Stimulated activated CD4-positive, alpha-beta T cell treated with anti-CD3 and anti-CD28 coated beads, Interleukin-4, amount 100 ng/mL, for 24 hours (primary cell): ENCODE measurements at places on chromosomes 12 and 14.

DNA sequence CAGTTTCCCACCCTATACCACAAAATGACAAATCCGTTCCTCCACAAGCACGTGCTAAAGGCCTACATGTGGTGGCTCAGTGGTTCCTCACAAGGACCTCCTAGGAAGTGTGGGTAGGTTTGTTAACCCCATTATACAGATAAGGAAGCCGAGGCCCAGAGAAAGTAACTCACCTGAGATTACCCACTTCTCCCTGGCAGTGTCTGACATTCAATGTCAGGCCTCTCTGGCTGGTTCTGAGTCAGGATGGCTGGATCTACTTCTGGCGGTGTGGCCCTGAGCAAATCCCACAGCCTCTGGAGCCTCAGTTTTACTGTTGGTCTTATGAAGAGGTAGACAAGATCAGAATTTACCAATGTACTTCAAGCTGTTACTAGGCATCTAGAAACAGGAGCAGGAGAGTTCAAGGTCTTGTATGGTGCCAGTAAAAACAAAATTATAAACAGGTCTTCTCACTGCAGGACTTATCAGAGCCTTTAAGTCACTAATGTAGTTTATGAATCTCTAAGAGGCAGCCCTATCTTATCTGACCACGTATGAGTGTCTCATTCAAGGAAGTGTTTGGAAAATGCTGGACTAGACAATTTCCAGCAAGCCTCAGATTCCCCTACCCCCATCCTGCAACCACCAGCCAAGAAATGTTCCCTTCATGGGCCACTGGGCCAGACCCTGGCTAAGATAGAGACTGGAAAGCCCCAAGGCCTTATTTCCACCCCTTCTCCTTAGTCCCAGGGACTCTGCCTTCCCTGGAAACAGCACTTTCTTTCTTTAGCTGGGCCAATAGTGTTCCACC lies 4.2 kb downstream of the HSPB8 start:
- no peak for DNase-seq

GRCh38 chr12:110403976-110404682 lies 621 bp upstream of the ANAPC7 start:
- DNase-seq = peak; percentile 83

DNA sequence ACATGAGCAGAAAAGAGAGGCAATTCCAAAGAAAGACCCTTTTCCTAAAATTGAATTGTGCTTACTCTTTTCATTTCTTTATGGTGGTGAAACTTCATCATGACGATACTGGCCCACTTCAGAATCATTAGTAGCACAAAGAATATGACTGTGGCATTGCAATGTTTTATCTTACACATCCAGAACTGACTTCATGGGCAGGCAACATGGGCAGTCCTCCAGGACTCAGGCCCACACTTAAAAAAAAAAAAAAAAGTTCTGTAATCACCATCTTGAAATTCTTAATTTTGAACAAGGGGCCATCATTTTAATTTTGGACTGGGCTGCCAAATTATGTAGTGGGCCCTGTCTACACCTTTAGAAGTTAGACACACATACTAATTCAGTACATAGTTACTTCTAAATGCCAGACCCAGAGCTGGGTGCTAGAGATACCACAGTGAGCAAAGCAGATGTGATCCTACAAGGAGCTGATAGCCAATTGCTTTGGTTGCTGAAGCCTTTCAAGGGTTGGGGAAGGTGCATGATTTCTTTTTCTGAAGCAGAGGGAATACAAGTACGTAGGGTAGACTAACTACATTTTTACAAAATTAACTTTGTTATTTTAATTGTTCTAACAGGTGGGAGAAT lies 35.2 kb downstream of the HELB start:
- DNase-seq = no peak

- DNase-seq = no peak
These were observed 133.3 kb upstream of the SLCO1C1 start for GRCh38 chr12:20561871-20562270.

- no peak for DNase-seq
These were observed 15.9 kb downstream of the EGLN3 start for GRCh38 chr14:33934938-33935337.

DNA sequence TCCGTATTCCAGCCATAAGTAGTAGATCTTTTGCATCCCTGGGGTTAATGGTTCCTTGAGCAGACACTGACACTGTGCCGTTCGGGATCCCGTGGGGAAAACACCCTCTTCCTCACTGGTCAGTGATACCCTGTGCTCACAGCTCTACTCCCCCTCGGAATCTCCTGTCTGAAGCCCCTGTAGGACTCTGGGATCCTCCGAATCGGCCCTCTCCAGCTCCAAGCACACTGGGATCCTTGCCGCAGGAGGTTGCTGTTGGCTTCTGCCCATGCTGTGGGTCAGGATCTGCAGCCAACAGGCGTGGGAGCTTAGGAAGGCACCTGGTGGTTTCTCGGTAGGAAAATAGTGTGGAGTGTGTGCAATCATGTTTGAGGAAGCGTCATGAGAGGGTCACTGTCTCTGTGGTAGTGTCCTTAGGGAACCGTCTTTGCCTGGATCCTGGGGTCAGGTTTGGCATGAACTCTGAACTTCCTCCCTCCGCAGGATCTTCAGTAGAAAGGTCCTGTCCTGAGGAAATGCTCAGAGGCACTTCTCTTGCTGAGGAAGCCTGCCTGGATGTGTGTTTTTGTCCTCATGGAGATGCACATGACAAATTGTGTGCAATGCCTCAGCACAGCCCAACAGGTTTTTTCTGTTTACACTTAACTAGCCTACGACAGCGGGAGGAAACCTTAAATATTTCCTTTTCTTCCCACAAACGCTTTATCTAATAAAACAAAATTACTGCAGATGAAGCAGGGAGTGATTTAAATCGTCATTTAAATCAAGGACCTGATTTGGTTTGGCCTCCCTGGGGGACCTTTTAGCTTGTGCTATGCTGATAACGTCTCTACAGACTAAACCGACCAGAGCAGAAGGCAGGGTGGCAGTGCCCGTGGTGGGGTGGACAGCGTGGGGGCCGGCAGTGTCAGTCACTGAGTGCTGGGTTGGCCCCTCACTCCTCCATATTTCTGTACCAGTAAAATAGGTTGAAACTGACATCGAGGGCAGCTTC lies 18.7 kb downstream of the FBXL14 start:
- no peak for DNase-seq
